ENCODE measurements at places on chromosomes 6 and 20.
A peak's percentile ranks its signal among the peaks of the same experiment; 100 is the strongest.

DNA sequence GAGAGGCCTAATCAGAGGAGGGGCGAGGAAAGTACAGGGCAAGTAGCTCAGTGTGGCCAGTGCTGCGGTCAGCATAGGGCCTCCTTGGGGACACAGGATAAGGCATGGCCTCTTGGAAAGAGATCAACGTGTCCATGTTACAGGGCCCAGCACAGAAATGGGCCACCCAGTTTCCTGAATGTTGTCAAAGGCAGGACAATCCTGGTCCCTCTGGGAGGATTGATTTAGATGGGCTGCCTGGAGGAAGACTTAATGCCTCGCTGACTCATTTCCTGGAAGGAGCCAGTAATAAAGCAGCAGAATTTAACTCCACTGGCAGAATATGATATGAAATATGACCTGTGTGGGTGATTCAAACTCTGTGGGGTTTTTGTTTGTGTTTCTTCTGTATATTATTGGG is 16.6 kb downstream of the DDO start:
- DNase-seq: no peak

GRCh38 chr6:41492261-41492891 is 53.8 kb upstream of the FOXP4 start:
- no peak for DNase-seq

- no peak for DNase-seq
These were observed 26.4 kb downstream of the BRPF3 start for GRCh38 chr6:36222924-36223323.

DNA sequence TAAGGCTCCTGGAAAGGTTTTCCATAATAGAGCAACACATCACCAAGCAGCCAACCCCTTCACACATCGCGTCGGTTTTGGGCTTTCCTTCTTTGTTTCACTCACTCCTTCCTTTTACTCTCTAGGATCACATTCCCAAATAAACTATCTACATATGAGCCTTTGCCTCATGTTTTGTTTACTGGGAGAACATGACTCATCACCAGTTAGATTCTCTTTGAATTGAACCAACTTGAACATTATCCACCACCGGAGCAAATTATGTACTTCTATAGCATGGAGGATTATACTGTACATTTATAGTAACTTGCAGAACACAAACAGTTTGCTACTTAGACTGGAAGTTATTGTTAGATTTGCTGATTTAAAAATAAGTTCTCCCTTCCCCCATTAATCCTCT is 41.0 kb downstream of the SAMD5 start:
- no peak for DNase-seq

DNA sequence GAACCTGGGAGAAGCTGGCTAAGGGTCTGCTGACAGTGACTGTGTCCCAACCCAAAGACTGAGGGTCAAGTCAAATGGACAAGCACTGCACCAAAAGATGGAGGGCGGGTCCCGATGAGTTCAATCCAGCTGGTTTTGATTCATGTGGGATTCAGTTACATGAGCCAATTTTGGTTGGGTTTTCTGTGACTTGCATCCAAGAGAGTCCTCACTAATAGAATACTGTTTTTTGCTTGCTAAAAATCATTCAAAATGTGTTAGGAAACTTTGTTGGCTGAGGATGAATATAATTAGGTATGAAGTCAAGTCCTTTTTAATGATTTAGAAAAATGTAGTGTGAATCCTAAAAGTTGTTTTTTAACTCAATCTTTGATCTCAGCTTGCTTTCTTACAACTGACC is 323.8 kb upstream of the NOX3 start:
- DNase-seq: no peak

GRCh38 chr20:58619077-58619863 is 31.8 kb upstream of the STX16 start:
- no peak for DNase-seq

DNA sequence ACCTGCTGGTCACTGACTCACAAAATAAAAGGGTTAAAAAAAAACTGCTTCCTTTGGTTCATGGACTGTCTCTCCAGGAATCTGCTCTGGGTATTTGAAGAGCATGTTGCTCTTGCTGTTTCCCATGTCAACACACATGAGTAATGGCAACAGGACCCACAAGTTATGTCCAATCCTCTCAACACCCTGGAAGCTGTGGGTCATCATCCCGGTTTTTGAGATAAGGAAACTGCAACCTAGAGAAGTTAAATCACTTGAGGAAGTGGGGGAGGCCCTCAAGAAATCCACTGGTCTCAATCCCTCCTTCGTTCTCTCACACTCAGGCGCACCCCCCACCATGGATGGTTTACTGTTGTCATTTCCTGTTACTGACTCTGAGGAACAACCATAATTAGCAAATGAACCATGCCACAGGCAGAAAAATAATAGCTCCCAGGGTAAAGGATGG is 12.4 kb downstream of the MAP1LC3A start:
- no peak for DNase-seq

DNA sequence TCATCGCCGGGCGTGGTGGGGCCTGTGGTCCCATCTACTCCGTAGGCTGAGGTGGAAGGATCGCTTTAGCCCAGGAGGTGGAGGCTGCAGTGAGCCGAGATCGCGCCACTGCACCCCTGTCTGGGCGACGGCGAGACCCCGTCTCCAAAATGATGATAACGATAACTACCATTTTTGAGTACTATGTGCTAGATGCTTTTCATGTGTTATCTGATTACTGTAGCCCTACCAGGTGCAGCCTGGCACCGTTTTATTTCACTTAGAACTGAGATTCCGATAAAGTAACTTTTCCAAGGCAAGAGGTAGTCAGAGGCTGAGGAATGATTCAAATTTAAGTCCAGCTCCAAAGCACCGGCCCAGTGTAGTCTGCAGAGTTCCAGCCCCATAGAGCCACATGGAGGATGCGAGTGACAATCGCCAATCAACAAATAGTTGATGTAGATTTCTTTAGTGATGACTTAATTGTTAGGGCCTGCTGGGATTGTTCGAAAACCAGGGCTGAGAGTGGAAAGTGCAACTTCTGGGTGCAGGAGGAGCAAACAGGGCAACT is 727 bp downstream of the ERMARD start:
- no peak for DNase-seq

DNA sequence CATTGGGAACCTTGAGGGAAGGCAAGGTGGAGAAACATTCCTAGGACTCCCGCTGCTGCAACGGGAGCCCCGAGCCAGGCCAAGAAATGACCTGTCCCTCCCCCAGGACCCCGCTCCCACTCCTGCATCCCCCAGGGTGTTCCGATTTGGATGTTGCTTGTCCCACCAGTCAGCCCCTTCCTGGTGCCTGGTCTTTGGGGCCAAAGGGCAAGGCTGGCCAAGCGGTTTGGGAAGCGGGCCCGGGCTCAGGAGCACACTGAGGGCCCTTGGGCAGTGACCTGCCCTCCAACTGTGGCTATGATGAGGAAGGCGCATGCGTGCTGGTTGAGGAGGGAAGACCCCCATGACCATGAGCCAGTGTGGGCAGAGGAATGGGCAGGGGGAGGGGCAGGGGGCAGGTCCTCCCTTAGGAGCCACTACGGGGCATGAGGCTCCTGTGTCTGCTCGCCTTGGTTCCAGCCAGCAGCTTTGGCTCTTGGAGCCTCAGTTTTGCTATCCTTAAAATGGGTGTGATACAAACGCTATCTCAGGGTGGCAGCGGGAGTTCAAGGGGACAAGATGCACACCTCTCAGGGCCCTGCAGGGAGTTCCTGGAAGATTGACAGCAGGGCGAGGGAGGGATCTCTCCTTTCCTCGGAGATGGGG is 50.4 kb downstream of the RBM38 start:
- no peak for DNase-seq

- no peak for DNase-seq
These were observed 492.1 kb downstream of the MAFB start for GRCh38 chr20:40196846-40197436.

GRCh38 chr20:10555865-10556308 is 117.9 kb downstream of the JAG1 start:
- no peak for DNase-seq

DNA sequence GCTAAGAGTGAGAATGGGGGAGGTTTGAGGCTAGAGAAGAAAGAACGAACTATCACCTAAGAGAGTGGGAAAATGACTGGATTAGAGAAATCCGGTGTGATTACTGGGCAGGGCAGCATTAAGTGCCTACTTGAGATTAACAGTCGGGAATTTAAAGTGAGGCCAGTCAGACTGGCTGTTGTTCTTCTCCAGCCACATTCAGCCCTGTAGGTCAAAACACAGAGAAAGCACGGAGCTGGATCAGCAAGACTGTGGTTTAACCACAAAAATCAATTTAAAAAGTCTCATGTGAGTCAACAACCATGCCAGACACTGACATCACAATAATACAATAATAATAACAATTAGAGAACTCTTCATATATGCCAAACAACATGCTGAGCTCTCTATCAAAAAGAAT is 301.9 kb upstream of the SGK1 start:
- no peak for DNase-seq

- DNase-seq: no peak
These were observed 212.5 kb downstream of the FOXA2 start for GRCh38 chr20:22371843-22372242.

- DNase-seq: no peak
These were observed 21.8 kb upstream of the ISM1 start for GRCh38 chr20:13199279-13199678.

DNA sequence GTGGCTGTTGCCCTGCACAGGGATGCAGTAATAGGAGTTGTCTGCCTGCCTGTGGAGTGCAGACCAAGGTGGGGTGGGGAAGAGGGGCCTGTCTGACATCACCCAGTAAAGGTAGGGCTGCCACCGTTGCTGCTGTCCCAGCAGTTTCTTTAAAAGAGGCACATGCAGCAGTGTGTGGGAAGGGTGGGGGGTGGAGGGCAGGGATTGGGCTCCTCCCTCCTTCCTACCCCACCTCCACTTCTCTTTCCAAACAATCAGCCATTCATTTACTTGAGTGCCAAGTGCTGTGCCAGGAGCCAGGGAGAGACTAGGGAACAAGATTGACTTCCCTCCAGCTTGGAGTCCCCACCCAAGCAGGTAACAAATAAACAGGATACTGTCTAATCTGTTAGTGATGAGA is 66.8 kb upstream of the MYL9 start:
- no peak for DNase-seq

DNA sequence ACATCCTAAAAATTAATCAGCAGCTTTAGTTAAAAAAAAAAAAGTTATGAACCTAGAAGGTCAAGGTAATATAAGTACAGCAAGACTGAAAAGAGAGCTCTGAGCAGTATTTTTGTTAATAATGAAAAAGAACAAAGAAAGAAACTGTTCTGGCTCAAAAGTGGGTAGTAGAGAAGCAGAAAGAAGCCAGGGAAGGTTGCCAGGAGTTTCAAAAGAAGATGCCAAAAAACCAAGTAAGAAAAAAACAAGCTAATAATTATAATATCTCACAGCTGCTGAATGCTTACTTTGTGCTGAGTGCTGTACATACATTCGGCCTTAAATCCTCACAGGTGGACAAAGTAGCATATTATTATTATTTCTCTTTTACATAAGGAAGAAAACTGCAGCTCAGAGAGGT is 31.9 kb downstream of the NRSN1 start:
- no peak for DNase-seq

DNA sequence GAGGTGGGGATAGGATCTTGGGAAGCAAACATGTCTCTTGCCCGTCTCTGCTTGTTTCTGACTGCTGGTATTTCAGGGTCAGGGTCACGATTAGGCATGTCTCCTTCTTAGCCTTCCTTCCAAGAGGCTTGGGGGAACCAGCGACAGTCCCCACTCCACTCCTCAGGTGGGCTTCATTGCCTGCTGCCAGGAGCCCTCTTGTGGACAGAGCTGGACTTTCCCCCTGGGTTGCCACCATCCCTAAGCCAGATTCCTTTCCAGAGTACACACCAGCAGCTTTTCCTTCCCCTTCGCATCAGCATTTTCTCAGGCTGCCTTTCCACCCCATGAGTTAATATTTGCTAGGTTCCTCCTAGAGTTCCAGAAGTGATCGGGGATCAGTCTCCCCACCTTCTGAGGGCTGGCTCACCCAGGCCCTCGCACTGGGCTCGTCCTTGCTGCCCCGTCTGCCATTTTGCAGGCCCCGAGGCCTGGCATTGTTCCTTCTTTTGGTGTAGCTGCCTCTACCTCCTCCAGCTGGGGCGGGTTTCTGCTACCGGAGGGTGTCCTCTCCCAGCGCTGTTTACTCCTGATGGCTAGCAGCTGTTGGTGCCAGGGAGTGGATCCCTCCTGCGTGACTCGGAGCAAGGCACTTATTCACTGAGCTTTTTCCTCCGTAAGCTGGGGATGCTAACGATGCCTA is 8.8 kb upstream of the C20orf144 start:
- DNase-seq: peak; percentile 28

DNA sequence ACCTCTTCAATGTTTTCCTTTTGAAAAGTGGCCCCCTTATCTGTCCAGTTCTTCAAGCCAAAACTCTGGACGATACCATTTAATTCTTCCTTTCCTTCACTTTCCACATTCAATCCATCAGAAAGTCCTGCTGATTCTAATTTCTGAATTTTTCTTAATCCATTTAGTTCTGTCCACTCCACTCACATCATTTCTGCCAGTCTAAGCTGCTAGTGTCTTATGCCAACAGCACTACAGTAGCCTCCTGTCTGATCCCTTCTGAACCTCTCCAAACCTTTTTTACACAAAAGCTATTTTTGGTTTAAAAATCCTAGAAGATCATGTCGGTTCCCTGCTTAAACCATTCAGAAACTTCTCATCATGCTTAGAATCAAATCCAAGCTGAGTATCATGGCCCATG is 24.5 kb upstream of the SNAP25 start:
- DNase-seq: no peak

DNA sequence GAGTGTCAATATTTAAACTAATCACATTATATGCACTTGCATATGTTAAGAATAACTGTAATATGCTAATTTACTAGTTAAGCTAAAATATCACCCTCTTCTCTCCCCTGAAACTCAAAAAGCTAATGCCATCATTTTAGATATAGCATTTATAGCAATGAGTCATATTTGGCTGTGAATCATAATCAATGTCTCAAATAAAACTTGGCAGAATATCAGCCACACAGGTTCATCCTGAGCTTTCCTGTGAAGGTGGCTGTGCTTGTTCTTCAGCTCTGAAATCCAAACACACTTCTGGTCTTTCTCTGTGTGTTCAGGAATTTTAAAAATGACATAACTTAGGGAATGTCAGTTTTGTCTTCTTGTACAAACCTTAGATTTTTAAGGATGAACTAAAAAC is 12.8 kb upstream of the PNRC1 start:
- no peak for DNase-seq

DNA sequence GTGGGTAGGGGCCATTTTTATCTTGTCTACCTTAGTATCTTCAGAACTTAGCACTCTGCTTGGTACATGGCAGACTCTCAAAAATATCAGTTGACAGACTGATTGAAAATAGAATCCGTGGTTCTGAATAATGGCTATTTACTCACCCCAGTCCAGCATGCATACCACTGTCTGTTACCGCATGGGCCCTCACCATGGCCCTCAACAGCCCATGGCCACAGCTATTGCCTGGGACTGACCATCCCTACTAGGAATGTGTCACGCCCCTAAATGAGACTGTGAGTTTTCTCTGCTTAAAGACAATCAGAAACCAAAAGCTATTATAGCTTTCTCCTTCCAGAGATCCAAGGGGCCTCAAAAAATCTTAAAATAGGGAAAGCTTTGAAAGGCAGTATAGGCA is 207.7 kb downstream of the ATXN1 start:
- DNase-seq: no peak

GRCh38 chr6:132481189-132481588 is 31.7 kb downstream of the STX7 start:
- no peak for DNase-seq

Measured in amygdala (tissue), 56 donors.